Endothelial cell of umbilical vein (primary cell): ENCODE measurements at places on chromosomes 16 and 17. TPM values are rescaled to one million over a fixed set of nuclear protein-coding genes. Genes with fewer than 3 reads are reported as not detected.

Gene TNS4
- total RNA-seq, result not detected in 2 replicates

DNA sequence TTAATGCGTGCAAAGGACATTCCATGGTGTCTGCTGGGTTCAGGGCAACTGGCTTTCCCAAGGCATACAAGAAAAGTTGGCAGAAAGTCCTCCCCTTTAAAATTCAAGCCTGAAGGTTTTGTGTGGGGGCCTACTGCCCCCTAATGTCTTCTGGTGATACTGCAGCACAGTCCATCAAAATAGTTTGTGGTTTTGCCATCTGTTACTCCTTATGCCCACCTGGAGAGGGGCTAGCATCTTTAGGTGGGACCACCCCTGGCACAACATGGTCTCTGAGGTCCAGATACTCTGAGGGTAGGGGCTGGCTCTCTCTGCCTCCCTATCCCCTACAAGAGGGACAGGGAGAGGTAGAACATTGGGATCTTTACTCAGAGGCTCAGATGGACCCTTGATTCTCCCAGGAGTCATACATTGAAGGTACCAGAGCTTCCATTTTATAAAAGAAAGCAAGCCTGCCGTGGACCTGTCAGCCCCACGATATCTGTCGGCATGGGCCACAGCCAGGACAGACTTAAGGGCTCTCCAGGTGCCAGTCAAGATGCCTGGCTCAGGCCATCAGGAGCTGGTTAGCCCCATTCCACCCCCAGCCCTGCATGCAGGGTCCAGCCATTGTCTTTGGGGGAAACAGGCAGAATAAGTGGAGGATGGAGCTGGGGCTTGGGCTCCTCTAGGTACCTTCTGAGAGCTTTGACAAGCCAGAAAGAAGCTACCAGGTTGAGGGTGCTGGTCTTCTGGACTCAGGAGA, 6.3 kb downstream of the ESRP2 start:
- DNase-seq, result peak; percentile 66

- DNase-seq, result peak; percentile 74
Measured at GRCh38 chr17:59846394-59847165, 46.2 kb downstream of the TUBD1 start.

Gene PYDC1
- not detected in 2 replicates for total RNA-seq

Gene CLEC18A
- 0.46 and 0.51 TPM in 2 replicates for total RNA-seq
